ENCODE measurements at places on chromosomes 3 and 15.

- DNase-seq = no peak
Observed at GRCh38 chr3:172751175-172751704, 714 bp downstream of the ECT2 start.

- DNase-seq = no peak
Observed at GRCh38 chr3:153257673-153258351, 95.8 kb downstream of the RAP2B start.

- no peak for DNase-seq
Observed at GRCh38 chr3:173109143-173109542, 31.9 kb downstream of the SPATA16 start.

DNA sequence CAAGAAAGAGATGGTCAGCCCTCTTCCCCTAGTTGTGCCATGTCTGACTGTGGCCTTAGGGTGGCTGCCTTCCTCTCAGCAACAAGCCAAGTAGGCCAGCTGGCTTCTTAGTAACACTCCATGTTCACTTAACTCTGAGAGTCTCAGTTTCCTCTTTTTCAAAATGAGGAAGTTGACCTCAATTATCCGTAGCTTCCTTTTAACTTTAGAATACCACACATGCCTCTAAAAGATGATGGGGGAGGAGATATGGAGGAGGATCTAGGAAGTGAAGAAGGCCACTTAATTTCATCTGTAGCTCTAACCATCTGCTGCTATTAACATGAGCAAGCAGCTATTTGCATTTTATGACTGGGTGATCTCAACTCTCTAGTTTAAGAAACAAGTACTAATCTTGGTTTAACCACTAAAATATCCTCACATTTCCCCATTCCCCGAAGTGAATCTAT is 32.9 kb downstream of the CD200R1L start:
- no peak for DNase-seq

Data from activated B cell treated with CpG ODN at 0.5 μM for 24 hours (primary cell).